Activated CD8-positive, alpha-beta memory T cell treated with anti-CD3 and anti-CD28 coated beads for 1 hour (primary cell): ENCODE measurements at places on chromosomes 4 and X.
A peak's percentile ranks its signal among the peaks of the same experiment; 100 is the strongest.

DNA sequence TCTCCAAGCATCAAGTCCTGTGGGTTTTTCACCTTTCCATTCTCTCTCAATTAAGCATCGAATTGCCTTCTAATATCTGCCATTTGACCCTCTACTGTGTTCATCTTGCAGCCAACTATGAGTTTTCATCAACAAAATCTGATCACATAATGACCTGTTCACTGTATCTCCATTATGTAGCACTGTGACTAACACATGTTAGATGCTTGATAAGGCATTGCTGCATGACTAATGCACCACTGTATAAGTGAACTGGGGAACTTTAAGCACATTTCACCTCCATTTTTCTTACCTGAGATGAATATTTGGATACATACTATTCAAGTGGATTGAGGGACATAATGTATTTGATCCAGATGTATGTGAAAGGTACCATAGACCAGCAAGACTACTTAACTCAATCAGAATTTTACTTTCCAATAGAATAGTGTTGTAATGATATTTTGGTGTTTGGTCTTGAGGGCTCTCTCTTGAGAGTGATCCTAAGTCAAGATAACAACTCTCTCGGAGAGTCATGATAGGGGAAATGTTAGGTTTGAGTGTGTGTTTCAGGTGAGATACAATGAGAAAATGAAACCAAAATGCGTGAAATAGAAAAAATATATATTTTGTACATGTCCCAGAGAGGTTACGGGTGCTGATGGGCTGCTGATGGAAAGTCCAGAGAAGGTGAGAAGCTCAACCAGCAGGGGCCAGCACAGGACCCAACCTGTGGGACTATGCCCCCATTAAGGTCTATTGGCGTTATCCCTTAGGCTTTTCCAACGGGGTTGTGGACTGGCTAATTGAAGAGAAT, 60.2 kb upstream of the HS3ST1 start:
- no peak for DNase-seq

GRCh38 chr4:186366326-186366725, 100.3 kb downstream of the F11 start:
- DNase-seq = no peak

- no peak for DNase-seq
Observed at GRCh38 chrX:32281853-32282252, 929.5 kb downstream of the DMD start.

- DNase-seq = no peak
Observed at GRCh38 chrX:24229976-24230375, 80.4 kb downstream of the ZFX start.

DNA sequence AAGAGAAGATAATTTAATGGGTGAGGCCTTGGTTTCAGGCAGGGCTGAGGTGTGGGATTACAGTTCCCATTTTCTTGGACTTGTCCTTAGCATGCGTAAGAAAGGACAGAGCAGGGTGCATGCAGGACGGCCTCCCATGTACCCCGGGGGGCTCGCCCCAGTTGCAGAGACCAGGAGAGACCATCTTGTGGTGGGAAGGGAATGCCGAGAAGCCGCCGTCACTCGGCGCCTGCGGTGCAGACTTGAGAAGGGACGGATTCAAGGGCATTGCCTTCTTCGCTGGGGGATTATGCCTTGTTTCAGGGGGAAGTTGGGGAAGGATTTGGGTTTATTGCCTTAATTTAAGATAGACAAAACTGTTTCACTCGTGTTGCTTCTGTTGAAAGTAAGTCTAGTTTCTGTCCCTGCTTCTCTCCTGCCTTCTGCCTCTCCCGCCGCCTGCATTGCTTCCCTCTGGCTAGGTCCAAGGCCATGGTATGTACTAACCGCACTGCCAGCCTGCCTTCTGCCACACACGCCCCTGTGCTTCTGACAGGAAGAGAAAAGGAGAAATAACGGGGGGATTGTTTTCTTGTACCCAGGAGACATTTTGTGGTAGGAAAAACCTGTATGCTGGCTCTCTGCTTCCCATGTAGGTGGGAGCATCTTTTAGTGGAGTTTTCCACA, 175.9 kb downstream of the DCLK2 start:
- no peak for DNase-seq

GRCh38 chr4:148443512-148444295, 1.5 kb upstream of the NR3C2 start:
- DNase-seq = peak; percentile 1

DNA sequence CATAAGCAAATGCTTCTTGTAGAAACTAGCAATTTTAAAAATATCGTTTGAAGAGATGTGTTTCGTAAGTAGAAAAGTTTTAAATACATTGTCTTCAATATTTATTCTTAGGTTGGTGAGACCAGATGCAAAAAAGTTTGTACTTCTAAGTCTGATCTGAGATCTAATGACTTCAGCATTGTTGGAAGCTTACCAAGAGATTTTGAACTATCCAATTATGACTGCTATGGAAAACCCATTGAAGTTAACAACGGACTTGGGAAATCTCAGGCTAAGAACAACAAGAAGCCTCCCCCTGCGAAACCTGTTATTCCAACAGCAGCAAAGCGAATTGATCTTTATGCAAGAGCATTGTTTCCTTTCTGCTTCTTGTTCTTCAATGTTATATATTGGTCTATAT, 50.2 kb upstream of the GRIA2 start:
- no peak for DNase-seq

GRCh38 chrX:46328133-46328532, 217.1 kb downstream of the ZNF674 start:
- DNase-seq = no peak

GRCh38 chr4:164204434-164204833, 549.5 kb upstream of the SMIM31 start:
- no peak for DNase-seq

DNA sequence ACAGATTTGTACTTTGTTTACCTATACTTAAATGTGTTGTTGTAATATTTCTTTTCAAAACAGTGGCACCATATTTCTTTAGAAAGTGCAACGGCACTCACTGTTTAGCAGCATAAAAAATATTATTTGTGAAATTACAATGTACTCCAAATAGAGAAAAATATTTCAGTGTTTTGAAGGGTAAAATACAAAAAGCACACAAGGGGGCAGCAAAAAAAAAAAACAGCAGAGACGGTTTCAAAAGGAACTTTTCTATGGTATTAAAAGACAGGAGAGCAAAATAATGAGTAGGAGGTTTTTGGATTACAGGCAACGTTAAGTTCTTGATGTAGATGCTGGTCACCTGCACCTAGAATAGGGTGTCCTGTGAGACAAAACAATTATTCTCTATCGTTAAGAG, 2.0 kb downstream of the NUDT11 start:
- DNase-seq = no peak

DNA sequence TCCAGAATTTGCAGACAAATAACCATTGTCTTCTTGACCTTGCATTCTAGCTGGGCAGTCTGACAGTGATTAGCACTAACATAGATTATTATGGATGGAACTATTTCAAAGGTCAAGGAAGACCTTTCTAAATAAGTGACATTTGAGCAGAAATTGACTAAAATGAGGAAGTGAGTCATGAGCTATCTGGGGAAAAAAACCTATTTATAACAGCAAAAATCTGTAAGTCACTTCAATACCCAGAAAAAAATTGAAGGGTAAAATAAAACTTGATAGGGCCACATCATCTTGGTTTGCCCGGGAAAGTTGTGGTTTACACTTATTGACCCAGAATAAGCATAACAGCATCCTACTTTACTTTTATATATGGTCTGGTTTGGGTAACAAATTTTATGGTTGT, 414.6 kb upstream of the HS3ST1 start:
- DNase-seq = no peak

GRCh38 chrX:151085207-151085606, 91.2 kb upstream of the GPR50 start:
- no peak for DNase-seq

- no peak for DNase-seq
Observed at GRCh38 chrX:135095715-135096114, 24.6 kb downstream of the ETDB start.

GRCh38 chrX:10133980-10134676, 22.6 kb upstream of the CLCN4 start:
- no peak for DNase-seq

DNA sequence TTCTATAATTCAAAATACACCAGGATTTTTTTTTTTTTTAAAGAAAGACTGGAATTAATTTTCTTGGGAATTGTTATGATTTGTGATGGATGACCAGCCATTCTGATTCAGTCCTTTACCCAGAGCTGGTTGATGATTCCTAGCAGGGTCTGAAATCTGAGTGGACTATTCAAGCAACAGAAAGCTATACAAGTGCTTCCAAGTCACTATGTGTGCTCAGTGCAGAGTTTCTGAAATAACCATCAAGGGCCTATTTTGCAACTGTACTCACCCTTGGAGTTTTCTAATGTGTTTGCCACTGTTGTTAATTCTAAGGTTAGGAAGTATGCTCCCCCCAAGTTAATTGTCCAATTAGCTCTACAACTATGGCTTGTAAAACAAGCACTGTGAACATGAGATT, 137.7 kb upstream of the RAPGEF2 start:
- DNase-seq = no peak

- no peak for DNase-seq
Observed at GRCh38 chr4:186584912-186585311, 29.5 kb upstream of the MTNR1A start.

DNA sequence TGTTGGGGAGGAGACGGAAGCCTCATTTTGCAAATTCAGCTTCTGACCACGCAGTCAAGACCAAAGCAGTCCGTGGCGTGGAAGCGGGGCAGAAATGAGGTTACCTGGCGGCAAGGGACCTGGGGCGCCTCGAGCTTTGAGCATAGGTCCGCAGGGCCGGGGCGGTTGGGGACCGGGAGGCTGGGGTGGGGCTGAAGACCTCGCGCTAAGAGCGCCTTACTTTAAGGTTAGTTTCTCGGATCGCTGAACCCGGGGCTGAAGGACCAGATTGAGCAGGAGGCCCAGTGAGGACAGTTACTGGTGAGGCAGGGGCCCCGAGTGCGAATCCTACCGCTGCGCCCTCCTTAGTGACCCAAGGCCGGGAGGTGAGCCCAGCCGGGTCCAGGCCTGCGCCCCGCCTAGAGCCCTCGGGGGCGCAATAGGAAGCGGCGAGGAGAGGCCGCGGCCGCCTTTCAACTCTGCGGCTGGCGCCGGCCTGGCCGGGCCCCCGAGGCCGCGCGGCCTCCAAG, 7.5 kb downstream of the MSX1 start:
- DNase-seq = no peak

- no peak for DNase-seq
Observed at GRCh38 chr4:141810038-141810711, 173.8 kb downstream of the IL15 start.

DNA sequence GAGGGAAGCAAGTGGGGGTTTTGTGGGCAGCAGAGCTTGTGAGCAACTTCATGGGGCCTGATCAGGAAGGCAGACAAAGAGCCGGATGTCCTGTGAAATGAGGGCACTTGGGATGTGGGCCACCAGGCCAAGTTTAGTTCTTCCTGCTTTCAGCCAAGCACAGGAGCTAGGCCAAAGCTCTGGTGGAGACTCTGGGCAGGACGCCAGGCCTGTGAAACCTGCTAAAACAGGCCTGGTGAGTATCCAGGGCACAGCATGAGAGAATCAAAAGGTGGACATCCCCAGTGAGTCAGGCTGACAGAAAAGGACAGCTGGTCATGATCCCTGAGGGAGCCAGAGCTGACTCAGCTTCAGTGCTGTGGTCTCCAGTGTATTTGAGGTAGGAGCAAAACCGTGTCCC, 95.7 kb downstream of the NPNT start:
- DNase-seq = no peak

GRCh38 chrX:10047133-10047532, 80.0 kb downstream of the CLDN34 start:
- no peak for DNase-seq

DNA sequence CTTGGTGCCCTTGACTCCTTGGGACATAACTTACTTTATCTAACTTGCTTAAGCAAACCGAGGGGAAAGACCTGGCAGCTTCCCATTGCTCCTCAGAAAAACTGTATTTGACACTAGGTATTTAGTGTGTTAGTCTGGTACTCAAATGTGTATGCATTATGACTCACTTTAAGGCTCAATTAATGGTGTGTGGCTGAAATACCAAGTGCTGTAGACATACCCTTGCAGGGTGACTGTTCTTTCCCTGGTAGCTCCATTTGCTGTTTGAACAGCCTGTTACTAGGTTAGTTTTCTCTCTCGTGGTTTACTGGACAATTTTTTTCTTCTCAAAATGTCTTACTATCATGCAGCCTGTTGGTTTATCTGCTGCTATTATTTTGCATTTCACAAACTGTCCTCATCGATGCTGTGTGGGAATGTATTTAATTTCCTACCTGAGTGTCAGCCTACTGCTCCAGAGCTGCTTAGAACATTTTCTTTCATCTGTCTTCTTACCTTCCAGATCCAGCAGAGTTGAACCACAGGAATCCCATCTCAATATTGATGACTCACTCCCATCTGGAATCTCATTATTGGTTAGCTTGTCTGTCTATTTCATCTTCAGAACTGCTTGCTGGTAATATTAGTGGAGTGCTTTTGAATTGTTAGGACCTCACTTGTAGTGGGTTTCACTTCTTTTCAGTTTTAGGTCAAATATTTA, 158.0 kb upstream of the FAT1 start:
- no peak for DNase-seq

GRCh38 chr4:89344571-89344970, 37.0 kb upstream of the GPRIN3 start:
- DNase-seq = no peak

GRCh38 chr4:158860856-158861255, 92.0 kb downstream of the FNIP2 start:
- no peak for DNase-seq

GRCh38 chrX:55908661-55909212, 191.2 kb downstream of the RRAGB start:
- DNase-seq = no peak

- DNase-seq = no peak
Observed at GRCh38 chr4:88212253-88212561, 53.8 kb upstream of the ABCG2 start.

GRCh38 chr4:70183168-70183939, 12.2 kb upstream of the ODAM start:
- DNase-seq = no peak

GRCh38 chr4:31023109-31023508, 302.9 kb downstream of the PCDH7 start:
- DNase-seq = no peak

GRCh38 chr4:183286590-183287308, 33.3 kb downstream of the CLDN22 start:
- no peak for DNase-seq

DNA sequence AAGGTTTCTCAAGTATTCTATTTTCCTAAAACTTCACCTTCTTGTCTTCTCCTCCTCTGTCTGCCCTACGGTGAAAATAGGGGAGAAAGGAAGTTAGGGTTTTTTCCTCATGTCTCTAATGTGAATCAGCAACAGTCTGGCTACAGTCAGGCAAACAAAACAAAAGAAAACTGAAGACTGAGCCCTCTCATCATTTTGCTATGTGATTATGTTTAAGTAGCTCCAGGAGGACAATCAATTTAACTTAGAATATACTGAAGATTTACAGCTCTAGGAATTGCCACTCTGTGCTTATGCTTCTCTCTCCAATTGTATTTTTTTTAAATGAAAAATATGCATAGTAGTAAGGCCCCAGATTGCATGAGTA, 316.2 kb downstream of the GPAT3 start:
- DNase-seq = no peak

DNA sequence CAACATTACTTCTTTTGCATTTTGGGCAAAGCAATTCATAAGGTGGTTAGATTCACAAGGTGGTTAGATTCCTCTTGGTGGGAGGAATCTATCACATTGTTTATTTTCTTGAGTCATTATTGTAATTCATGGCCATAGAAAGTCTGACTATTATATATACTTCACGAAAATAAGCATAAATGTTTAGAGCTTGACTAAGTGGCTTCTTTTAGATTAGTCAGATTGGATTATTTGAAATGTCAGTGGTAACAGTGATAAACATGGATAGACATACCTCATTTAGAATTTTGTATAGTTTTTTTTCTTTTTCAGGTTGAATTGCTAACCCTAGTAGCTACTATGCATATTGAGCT, 24.9 kb upstream of the DYNLT3 start:
- no peak for DNase-seq
